OCI-M1 (cell line): ENCODE measurements at places on chromosomes 13 and 19.

GRCh38 chr13:45339867-45340266, 1.1 kb downstream of the TPT1 start:
- DNase-seq: no peak

DNA sequence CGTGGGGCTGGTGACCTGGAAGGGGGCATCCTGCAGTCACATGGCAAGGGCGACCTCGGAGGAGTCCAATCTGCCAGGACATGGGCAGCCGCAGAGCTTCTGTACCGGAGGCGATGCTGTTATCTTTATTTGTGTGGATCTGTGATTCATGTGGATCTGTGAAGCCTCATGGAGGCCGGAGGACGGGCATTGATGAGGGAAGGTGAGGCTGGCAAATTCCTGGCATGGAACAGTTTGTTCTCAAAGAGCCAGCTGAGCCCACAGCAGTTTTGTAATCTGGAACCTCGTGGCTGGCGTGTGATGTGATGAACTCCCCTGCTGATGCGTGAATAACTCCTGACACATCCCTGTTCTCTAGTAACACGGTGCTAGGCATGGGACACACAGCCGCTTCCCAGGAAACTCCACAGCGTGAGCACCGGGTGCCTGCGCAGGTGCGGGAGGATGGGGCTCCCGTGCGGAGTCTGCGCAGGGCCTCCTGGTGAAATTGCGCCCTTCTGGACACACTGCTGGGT, 40.4 kb downstream of the ATP11A start:
- no peak for DNase-seq

DNA sequence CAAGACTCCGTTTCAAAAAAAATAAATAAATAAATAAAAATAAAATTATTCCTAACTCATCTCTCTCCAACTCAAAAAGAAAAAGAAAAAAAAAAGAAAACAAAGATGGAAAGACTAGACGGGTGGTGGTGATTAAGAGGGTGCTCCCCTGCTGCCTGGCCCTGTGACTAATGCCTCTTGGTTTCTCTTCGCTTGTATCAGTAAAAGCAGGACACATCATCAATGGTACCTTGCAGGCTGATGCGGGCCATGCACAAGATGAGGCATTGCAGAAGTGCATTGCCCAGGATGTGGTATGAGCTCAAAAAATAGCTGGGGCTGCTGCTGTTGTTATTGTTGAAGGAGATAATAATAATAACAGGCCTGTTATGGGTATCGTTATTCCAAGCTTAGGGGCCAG, 14.6 kb downstream of the ACER1 start:
- no peak for DNase-seq

DNA sequence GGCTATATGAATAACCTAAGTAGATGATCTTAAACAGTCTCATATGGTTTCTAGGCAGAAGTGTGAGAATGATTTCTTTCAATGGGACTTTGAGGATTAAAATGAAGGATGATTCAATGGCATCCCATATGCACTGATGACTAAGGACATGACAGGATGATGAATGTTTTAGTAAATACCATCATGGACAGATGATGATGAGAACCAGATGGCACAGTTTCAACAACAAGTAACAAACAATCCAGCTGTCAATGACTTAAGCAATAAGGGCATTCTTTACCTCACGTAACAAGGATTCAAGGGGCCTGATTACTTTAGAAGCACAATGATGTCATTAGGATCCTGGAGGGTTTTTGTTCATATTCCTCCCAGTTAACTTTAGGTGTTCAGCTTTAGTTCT, 2678.4 kb downstream of the PCDH9 start:
- no peak for DNase-seq
